ENCODE measurements at places on chromosomes 7 and 10. TPM values are rescaled to one million over a fixed set of nuclear protein-coding genes. Genes with fewer than 3 reads are reported as not detected.

TMEM229A gene
- not detected for total RNA-seq

DCLRE1C gene
- total RNA-seq = 5.5 TPM

CALY gene
- total RNA-seq = not detected

IDE gene
- total RNA-seq = 25.2 TPM

HABP2 gene
- total RNA-seq = not detected

WDFY4 gene
- not detected for total RNA-seq

C7orf57 gene
- 0.18 TPM for total RNA-seq

TBXAS1 gene
- total RNA-seq = 11.5 TPM

TMEM184A gene
- not detected for total RNA-seq

AKR1C4 gene
- not detected for total RNA-seq

TBATA gene
- total RNA-seq = not detected

ZPBP gene
- total RNA-seq = not detected

GSTO2 gene
- 7.1 TPM for total RNA-seq

AGAP6 gene
- total RNA-seq = 2.0 TPM

GRID2IP gene
- not detected for total RNA-seq

CNNM1 gene
- total RNA-seq = not detected

OR9A2 gene
- not detected for total RNA-seq

HK1 gene
- 124 TPM for total RNA-seq

GPR85 gene
- total RNA-seq = 3.4 TPM

GIMAP8 gene
- not detected for total RNA-seq

LLCFC1 gene
- total RNA-seq = not detected

CLDN3 gene
- not detected for total RNA-seq

SLC16A9 gene
- total RNA-seq = 1.1 TPM

GGCT gene
- total RNA-seq = 42.5 TPM

ANKRD22 gene
- 0.58 TPM for total RNA-seq

EBLN1 gene
- total RNA-seq = not detected

POLR3A gene
- 15.0 TPM for total RNA-seq

LBX1 gene
- total RNA-seq = not detected

PROSER2 gene
- 4.3 TPM for total RNA-seq

PTF1A gene
- not detected for total RNA-seq

CALHM1 gene
- total RNA-seq = not detected

ZWINT gene
- 24.2 TPM for total RNA-seq

C10orf105 gene
- not detected for total RNA-seq

LDB3 gene
- total RNA-seq = not detected

TMEM213 gene
- total RNA-seq = not detected

All from myometrial cell (primary cell).